DMS79 treated with DMSO at 0.1 percent for 48 hours (cell line): ENCODE measurements at places on chromosomes 5 and 9.

DNA sequence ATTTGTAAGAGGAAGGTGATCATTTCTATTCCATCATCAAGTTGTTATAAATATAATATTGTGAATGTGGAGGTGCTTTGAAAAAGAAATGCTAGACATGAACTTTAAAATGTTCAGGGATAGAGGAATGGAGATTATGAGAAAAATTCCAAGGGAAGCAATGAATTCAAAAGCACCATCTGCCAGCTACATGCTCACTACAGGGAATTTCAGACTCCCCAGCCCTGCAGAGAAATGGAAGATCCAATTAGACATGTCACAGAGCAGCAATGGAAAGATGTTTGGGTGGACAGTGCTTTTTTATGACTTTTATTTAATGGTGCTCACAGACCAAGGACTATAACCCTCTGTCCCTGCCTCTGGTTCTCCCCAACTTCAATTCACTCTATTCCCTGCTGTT is 209.7 kb downstream of the ESM1 start:
- DNase-seq, result no peak

GRCh38 chr5:154444556-154445421 is 1.0 kb upstream of the SAP30L start:
- DNase-seq, result no peak

DNA sequence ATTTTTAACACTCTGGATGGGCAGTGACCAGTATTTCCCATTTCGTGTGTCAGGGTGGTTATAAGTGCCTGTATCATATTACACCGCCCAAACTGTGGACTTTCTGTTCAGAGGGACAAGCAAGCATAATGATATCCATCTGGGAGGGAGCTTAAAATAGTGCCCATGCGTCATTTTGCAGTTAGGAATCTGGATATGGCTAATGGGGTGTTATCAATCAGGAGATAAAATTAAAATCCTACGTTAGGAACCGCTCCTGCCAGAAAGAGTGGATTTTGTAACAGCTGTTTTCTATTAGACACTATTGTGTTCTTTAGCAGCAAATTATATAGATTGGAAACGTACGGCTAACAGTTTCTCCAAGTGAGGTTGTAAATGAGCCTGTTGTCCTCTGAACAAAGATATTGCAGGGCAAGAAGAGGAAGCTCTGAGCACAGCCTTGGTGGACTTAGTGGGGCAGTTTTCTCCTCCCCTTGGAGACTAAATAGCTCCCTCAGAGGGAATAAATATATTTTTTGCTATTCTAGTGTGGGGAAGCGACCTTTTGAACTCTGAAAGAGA is 160.4 kb downstream of the SPATA31D1 start:
- no peak for DNase-seq

- DNase-seq, result peak; percentile 27
Measured at GRCh38 chr9:126704892-126705766, 91.4 kb downstream of the LMX1B start.

DNA sequence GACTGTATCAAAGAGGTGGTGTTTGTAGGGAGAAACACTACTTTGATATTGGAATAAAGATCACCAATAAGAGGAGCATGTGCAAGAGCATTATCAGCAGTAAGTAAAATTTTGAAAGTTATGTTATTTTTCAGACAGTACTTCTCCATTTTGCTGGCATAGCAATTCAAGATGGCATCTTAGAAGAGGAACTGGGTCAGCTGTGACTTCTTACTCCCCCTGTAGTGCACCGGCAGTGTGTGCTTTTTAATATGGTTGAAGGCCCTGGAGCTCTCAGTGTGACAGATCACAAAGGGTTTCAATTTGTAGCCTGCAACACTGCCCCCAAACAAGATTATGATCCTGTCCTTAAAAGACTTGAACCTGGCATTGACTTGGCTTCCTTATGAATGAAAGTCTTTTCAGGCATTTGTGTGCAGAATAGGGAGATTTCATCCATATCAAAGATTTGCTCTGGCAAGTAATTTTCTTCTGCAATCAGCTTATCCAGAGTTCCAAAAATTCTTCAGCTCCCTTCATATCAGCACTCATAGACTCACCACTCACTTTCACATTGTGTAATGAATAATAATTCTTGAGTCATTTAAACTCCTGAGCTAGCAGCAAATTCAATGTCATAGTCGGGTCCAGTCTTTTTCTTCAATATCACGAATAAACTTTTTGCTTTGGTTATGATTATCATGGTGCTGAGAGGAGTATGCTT is 105.7 kb upstream of the MAMDC2 start:
- no peak for DNase-seq

DNA sequence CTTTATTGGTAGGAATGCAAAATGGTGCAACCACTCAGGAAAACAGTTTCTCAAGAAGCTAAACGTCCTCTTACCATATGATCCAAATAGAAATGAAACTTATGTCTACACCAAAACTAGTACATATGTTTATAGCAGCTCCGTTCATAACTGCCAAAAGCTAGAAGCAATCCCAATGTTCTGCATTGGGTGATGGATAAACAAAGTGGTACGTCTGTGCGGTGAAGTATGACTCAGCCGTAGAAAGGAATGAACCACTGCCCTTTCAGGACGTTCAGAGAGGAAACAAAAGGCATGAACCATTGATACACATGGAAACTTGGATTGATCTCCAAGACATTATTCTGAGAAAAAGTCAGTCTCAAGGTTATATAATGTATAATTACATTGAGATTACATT is 27.6 kb downstream of the HNRNPH1 start:
- no peak for DNase-seq

DNA sequence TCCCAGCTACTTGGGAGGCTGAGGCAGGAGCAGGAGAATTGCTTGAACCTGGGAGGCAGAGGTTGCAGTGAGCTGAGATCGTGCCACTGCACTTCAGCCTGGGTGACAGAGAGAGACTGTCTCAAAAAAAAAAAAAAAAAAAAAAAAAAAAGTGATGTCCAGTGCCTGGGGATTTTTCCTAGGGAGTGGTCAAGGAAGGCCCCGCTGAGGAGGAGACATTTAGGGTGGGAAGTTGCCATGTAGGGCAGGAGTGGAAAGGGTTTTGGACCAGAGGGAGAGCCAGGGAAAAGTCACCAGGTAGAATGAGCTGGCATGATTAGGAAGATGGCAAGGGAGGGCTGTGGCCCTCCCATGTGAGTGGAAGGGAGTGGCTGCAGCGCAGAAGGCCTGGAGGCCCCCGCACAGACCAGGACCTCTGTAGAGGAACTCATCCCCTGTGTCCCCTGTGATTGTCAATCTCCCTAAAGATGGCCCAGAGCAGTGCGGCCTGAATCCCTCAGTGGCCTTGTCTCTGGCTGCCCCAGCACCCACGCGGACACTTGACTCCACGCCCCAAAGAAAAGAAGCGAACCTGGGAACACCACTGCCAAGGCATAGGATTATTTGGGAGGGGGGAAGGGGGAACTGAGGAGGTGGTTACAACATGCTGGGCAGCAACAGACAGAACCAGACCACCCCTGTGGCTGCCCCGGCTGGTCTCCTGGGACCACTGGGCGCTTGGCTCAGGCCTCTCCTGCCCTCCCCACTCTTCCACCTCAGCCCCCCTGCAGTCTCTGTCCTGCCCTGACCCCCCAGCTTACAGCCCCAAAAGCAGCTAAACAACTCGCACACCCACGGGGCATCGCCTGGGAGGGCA is 2.6 kb upstream of the SQSTM1 start:
- DNase-seq, result no peak

GRCh38 chr5:77972469-77973252 is 196.5 kb upstream of the TBCA start:
- peak; percentile 3 for DNase-seq

GRCh38 chr5:32259033-32259432 is 53.7 kb downstream of the MTMR12 start:
- DNase-seq, result peak; percentile 36

DNA sequence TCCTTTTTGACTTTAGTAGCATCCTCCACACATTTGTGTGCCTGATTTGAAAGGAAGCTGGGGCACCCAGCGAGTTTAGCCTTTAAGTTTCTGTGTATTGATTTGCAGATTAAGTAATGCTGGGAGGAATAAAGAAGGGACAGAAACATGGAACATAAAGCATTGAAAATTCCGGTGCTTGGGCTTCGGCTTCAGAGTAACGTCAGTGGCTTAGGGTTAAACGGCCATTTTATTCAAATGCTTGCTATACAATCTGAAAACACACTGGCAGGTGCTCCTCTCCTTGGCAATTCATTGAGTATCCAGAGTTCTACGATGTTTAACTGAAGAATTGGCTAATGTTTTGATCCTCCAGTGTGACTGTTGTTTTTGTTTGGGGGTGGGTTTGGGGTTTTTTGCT is 58.0 kb upstream of the FSD1L start:
- no peak for DNase-seq

DNA sequence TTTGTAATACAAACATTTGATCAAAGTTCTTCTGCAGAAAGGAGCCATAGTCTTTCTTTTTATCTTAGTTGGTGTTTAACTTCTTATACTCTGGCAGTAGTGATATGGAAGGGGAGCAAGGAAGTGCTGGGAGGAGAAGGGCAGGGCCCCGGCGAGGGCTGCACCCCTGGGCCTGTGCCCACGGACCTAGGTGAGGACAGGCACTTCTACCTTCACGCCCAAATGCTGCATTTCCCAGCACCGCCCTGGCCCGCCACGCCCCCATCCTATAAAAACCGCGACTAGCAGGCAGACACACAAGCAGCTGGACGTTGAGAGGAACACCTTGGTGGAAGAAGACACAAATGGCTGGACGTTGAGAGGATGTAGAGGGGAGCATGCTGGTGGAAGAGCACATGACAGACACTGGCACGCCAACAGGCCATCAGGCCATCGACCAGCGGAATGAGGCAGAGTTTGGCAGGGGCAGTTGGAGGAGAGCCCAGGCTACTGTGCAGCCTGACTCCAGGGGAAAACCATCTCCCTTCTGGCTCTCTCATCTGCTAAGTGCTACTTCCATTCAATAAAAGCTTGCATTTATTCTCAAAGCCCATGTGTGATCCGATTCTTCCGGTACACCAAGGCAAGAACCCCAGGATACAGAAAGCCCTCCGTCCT is 81.5 kb upstream of the C9orf72 start:
- DNase-seq, result no peak

DNA sequence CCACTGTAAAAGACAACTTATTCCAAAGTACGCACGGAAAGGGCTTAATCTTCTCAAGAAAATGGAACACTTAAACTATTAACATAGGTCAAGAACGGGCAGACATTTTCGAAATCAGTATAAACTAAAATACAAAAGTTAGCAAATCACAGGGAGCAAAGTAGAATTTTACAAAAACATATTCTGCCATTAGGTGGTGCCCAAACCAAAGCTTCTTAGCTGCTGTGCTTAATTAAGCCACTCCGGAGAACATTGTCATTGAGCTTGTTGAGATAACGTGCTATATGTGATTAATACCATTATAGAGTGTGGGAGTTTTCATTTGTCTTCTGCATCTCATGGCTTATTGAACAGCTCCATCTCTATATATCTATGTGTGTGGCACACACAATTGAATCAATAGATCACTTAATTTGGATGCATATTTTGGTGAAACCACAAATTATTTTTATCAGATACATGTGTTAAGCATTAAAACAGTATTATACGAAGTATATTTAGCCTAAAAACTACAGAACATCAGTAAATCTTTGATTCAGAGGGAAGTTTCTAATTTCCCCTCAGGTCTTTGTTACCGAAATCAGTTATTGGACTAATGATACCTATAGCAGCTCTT is 23.4 kb downstream of the UBLCP1 start:
- no peak for DNase-seq

GRCh38 chr5:154520861-154521453 is 42.9 kb upstream of the HAND1 start:
- DNase-seq, result no peak

- peak; percentile 80 for DNase-seq
Measured at GRCh38 chr5:9544502-9545135, 1.3 kb downstream of the SEMA5A start.

GRCh38 chr5:61632064-61632463 is 300.0 kb downstream of the ZSWIM6 start:
- DNase-seq, result no peak

DNA sequence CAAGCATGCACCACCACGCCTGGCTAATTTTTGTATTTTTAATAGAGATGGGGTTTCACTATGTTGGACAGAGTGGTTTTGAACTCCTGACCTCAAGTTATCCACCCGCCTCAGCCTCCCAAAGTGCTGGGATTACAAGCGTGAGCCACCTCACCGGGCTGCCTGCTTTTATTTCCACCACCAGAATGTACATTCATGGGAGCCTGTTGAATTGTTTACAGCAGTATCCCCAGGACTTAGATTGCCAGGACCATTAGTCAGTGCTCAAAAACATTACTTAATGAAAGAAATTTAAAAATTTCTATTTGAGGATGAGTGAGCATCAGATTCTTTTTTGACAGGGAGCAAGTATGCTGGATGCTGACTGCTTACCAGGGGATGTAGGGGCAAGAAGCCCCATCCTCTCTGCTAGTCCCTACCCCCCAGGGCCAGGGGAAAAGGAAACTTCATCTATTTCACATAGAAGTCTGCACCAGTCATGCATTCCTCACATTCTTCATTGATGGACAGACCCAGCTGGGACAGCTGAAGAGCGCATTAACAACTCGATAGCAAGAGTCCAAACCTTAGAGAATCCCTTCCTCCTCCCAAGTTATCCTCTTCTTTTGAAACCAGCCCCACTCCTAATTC is 10.3 kb upstream of the RGMB start:
- DNase-seq, result no peak

- no peak for DNase-seq
Measured at GRCh38 chr9:91291866-91292265, 69.9 kb downstream of the AUH start.

- no peak for DNase-seq
Measured at GRCh38 chr5:25181249-25181648, 536.5 kb upstream of the CDH10 start.

- DNase-seq, result no peak
Measured at GRCh38 chr9:99682870-99683269, 138.8 kb upstream of the NR4A3 start.

- DNase-seq, result no peak
Measured at GRCh38 chr5:150777685-150778084, 872 bp upstream of the SMIM3 start.

- no peak for DNase-seq
Measured at GRCh38 chr5:58239731-58240130, 220.2 kb downstream of the PLK2 start.

DNA sequence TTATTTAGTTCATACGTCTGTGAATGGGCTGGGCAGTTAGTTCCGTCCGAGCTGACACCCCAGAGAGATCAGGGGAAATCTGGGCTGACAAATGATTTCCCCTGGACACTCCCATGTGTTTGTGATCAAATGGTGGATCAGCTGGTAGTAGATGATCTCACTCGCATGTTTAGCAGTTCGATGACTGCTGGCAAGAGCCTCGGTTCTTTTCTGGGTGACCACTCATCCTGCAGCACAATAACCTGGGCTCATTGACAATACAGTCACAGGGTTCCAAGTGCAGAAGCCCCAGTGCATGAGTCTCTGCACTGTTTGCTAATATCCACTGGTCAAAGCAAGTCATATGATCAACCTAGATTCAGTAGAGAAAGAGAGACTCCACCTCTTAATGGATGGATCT is 155.9 kb downstream of the NR2F1-AS1 start:
- DNase-seq, result no peak
